ENCODE measurements at places on chromosomes 3 and 15.

- DNase-seq: no peak
These were observed 1127.8 kb downstream of the TUSC7 start for GRCh38 chr3:117837391-117837790.

DNA sequence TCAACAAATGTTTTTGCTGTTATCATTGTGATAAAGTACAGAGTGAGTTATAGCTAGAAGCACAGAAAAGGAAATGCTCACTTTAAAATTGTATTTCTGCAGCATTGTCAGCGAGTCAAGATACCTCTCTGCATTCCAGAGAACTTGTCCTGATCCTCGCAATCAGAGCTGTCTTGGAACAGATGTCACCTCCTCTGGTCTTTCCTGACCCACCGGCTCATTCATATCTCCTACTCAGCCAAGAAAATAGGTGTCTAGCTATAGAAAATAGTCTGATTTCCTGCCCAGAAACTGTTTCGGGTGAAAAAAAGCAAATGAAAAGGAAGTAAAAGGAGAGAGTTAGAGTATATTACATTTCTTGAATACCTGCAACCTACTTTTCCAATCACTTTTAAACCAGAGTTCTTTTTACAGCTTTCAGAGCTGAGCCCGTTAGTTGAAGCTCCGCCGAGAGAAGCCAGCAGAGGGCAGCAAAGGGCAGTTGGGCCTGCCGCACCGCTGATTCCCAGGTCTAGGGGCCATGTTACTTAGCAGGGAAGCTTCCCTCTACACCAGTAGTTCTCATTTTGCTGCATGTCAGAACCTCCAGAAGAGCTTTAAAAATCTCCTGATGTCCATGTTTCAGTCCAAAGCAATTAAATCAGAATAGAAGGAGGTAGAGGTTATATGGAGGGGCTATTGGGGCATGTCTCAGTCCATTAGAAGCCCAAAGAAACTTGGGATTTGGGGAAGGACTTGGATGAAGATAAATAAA, 185.7 kb upstream of the THRB start:
- no peak for DNase-seq

DNA sequence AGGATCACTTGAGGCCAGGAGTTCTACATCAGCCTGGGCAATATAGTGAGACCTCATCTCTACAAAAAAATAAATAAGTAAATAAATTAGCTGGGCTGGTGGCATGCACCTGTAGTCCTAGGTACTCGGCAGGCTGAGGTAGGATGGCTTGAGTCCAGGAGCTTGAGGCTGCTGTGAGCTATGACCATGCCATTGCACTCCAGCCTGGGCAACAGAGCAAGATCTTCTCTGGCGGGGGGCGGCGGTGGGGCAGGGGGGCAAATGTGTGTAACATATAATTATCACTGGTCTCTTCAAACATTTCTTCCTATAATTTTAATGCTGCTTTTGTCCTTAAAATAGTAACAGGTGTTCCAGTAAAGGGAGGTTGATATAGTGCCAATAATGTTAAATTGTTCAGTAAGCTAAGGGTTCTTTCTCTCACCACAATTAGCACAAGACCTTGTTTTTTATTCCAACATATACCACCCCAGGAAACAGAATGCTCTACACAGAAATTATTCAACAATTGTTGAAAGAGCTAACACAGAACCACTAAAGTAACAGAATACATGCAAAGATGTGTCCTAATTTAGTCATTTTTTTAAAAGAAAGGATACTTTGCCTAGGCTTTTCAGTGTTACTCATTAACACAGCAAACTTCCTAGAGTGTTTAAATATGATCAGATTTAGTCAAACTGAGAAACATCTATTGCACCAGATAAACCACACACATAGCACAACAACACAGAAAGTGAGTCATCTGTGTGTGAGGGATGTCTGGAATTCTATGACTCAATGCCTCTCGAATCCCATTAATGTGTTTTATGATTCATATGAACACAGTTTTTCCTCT, 29.1 kb downstream of the ANKRD28 start:
- no peak for DNase-seq

GRCh38 chr15:98174286-98174685, 213.8 kb downstream of the ARRDC4 start:
- no peak for DNase-seq

DNA sequence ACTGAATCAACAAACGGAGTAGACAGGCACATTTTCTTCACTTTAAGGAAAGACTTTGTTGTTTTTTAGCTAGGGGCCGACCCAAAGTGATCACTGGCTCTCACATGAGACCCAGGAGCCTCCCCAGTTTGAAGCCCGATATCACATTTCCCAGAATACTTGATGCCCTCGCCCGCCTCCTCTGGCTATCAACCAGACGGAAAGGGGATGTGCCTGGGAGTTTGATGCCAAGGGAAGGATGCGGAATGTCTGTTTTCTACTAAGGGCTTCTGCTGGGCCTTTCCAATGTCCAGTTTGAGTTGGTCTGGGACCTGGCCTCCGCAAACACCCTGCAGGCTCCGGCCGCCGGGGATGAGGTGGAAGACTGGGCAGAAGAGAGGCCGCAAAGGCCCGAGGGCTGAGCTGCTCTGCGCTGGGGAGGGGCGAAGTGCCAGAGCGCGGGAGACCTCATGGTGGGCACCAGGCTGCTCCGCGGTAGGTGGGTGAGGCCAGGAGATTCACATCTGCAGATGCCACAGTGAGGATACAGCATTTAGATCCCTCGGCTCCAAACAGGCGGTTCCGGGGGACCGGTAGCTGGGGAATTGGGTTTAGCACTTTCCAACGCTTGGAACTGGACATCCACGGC, 491 bp upstream of the ZNF774 start:
- DNase-seq: no peak

- no peak for DNase-seq
These were observed 410.8 kb upstream of the RASGRP1 start for GRCh38 chr15:38975282-38975990.

- no peak for DNase-seq
These were observed 40.4 kb upstream of the AZI2 start for GRCh38 chr3:28388978-28389377.

DNA sequence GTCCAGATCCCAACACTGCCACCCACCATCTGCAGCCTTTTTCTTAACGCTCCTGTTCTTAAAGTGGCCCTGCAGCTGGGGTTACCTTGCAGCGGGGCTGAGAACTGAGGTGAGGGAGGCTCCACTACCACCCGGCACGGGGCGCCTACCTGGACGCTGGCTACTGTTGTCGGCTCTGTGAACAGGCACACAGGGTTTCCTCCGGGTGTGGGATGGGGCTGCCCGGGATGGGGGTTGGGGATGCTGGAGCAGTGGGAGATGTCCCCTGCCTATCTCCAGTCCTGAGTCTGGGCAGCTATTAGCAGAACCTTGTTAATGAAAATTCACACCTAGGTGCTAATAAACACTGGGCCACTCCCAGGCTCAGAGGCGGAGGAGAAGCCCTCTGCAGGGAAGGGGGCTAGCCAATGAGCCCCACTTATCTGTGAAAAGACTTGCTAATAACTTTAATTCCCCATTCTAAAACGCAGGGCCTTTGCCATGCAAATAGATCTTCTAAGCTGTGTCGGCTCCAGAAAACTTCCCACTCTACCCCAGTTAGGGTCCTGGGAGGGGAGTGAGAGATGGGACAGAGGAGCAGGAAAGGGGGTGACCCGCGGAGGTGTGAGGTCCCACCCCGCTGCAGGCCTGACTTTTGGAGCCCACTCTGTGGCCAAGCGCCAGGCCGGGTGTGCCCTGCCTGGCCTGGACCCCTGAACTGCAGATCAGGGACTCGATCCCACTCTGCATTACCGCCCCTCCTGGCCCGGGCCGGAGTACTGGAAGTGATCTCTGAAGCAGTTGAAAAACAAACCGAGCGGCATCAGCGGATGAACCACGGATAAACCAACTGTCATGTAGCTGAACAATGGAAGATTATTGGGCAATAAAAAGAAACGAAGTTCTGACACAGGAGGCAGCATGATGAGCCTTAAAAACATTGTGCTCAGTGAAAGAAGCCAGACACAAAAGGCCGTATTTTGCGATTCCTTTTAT, 3.1 kb downstream of the MESP1 start:
- DNase-seq: no peak

DNA sequence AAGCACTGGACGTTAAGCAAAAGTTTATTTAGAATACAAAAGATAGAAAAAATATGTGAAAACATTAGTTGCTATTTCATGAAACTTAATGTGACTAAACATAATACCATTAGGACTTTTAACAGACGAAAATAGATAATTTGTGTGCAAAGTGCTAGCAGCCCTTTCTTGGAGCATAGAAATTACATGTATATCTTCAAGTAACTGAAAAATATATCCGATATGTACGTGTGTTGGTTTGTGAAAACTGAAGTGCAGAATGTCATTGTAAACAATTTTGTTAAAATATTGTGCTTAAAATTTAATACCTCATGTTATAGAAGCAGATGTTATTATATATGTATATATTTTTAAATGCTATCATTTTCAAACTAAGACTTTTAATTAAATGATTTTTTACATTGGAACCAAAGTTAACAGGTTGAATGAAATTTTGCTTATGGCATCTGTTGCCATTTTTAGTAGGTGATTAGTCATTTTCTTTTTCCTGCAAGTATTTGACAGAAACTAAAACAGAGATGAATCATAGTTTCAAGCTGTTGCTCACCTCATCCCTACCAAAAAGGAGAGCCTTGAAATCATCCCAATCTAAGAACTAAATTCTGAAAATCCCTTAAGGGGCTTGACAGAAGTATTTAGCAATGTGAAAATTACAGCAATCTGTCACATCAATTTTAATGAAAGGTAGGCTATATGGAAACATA, 334.8 kb downstream of the NAALADL2 start:
- DNase-seq: no peak

- no peak for DNase-seq
These were observed 159.8 kb downstream of the AKAP13 start for GRCh38 chr15:85540085-85540797.

- DNase-seq: no peak
These were observed 71.8 kb upstream of the POLG start for GRCh38 chr15:89406218-89406939.

DNA sequence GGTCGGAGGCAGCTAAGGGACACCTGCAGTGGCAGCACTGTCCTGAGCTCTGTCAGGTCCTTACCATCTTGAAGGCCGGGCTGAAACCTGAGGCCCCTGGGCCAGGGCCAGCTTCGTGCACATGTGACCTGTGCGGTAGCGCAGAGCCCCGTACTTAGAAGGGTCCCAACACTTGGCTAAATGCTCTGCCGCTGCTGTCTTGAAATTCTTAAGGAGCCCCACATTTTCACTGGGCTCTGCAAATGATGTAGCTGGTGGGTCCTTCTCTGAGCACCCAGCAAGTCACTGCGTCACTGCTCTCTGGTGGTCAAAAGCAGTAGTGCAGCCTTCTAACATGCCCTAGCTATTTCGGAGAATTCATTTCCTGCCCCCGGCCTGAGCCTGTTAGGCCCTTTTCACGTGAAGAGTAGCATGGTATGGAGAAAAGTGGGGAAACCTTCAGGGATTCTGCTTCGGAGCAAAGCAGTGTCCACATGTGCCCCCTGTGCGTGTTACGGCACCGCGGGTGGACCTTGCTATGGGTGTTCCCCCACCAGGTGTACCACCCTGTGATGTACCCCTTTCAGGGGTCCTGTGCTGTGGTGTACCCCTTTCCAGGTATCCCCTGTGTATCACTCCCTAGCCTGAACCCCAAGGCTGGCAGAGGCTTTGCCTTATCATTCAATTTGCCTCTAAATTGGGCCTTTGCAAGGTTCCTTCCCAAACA, 79.7 kb downstream of the TMEM266 start:
- DNase-seq: peak; percentile 58

GRCh38 chr3:37964146-37964545, 26.4 kb upstream of the VILL start:
- DNase-seq: no peak

- DNase-seq: no peak
These were observed 18.3 kb upstream of the MYH15 start for GRCh38 chr3:108528459-108529252.

GRCh38 chr3:188760408-188760807, 411.4 kb upstream of the TPRG1 start:
- DNase-seq: no peak

DNA sequence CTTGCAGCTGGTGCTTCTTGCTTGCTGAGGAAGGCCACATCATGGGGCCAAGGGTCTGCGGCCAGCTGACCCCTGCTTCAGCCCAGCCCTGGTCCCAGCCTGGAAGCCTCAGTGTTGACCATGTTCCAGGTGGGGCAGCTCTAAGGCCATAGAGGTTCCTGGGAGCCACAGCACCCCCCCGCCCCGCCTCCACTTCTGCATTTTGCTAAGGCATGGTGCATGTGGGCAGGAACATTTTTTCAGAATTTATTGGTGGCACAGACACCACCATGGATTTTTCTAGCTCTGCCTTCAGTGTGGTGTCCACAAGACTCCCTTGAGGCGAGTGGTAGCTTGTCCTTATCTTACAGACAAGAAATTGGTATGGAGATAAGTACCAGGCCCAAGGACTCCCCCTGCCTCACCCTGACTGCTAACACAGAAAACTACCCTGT, 1.9 kb upstream of the CHST14 start:
- DNase-seq: no peak

DNA sequence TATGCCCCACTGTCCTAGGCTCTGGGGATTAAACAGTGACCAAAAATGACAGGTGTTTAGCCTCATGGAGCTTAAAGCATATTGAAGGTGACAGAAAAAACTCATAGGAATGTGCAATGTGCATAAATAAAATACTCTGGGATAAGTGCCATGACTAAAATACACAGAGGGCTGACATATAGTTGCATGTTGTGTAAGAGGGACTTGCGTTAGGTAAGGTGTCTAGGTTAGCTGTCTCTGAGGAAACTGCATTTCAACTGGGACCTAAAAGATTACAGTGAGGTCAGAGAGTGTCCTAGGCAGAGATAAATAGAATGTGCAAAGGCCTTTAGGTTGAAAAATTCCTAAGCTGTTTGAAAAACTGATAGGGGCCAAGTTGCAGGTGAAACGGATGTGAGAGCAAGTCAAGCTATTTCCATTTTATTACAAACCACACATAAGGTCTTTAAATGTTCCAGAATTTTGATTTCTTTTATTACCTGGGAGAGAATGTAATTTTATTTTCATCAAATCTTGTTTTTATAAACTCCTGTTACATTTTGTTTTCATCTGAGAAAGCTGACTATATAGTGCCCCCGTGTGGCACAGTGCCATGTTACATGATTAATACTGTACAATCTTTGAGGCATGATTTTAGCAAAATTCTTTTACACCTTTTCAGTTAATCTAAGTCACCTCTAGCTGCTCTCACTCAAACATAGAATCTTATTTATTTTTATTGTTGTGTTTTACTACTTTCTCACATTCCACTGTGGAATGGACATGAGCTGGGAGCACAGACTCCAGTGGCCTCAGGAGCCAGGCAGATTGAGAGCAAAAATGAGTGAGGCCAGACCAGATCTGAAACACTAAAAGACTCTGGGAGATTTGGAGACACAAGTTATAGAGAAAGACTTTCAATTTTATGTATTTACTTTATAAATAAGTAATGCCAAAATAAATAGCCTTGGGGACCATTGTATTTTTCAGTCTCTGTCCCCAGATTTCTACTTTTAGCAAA, 259.6 kb upstream of the ZNF717 start:
- no peak for DNase-seq

DNA sequence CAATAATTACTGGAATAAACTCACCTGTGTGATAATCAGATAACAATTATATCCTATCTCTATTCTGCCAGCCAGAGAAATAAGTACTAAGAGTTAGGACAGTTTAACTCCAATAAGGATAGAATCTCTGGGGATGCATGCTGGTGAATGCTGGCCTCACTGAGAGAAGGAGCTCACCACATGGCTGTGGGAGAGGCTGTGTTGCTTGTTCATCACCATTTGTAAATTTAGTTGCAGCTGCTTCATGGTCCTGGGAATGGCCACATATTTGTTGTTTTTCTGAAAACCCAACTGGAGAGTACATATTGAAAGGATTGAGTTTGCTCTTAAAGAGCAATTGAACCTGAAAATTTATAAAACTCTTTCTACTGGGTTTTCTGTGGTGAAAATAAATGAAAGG, 207.3 kb downstream of the NECTIN3 start:
- no peak for DNase-seq

- DNase-seq: no peak
These were observed 178.4 kb downstream of the ARRDC4 start for GRCh38 chr15:98138910-98139309.

Data from stimulated activated CD4-positive, alpha-beta T cell treated with anti-CD3 and anti-CD28 coated beads, Interleukin-1b, Interleukin-23, amount 100 ng/mL, for 1 hour (primary cell).